NCI-H524 (cell line): ENCODE measurements at places on chromosomes 11 and 22.
A peak's percentile ranks its signal among the peaks of the same experiment; 100 is the strongest.

DNA sequence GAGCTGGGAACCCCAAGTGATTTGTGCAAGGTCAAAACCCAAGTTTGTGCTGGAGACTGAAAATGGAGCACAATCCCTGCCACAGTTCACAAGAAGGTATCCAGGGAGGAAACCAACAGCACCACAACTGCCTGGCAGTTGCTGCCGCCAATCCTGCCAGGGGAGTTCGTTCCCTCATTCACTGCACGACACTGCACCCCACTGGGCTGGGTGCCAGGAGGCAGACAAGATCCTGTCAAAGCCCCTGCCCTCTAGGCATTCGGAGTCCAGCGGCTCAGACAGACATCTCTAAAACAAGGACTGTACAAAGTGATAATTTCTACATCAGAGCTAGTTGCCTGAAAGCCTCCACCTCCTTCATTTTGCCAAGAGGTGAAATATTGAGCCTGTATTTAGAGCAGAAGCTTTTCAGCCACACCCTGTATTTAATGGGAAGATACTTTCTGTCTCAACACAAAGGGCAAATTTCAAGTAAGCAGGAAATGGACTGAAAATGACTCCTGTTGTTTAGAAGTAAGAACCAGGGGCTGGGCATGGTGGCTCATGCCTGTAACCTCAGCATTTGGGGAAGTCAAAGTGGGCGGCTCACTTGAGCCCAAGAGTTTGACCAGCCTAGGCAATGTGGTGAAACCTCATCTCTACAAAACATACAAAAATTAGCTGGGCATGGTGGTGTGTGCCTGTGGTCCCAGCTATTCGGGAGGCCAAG, 277.4 kb upstream of the NARS2 start:
- peak; percentile 14 for DNase-seq

DNA sequence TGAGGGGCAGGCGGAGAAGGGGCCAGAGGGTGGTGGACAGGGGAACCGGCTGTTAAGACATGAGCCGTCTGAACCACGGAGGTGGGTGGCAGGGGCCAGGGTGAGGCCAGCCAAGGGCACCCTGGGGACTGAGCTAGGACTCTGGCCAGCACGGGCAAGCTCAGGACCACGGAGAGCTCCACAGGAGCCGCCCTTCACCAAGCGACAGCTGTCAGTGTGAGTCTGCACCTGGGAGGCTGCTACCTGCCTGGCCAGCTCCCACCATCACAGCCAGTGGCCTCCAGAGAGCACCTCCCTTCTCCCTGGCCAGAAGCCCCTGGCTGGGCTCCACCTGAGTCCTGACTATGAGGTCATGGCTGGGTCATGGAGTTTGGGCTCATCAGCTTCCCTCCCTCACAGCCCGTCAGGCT, 21.6 kb downstream of the MGAT3 start:
- no peak for DNase-seq

- DNase-seq, result no peak
These were observed 110.6 kb downstream of the NECTIN1 start for GRCh38 chr11:119618208-119618909.

DNA sequence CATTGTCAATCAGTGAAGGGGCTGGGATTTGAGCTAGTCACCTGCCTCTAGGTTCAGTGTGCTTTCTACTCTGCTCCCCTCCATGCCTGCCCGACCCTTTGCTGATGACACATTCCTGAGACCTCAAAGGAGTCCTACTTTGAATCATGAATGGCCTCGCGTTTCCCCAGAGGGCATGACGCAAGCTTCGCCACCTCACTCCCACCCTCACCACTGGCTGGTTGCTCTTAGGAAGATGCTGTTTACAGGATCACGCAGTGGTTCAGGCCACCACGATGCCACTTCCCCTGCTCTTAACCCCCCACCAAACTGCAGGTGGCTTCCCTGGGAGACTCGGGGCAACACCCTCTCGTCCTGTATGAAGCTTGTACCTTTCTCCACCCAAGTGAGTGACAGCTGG, 62.9 kb upstream of the B3GAT1 start:
- DNase-seq, result no peak

DNA sequence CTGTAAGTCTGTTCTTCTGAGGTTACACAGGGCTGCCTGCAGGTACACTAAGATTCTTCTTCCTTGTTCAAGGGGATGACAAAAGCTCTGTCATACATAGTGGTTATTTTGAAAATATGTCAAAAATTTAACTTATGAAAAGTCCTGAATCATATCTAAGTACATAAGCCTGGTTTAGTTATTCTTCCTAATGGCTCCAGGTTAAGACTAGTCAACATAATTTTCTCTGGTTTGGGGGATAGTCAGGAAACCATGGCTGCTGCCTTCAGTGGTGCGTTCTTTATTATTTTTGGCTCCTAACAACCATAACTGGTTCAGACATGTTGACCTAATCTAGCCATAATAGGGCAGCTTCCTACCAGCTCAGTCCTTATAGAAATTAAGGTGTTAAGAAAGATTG, 257.4 kb upstream of the DDI1 start:
- no peak for DNase-seq

GRCh38 chr11:58867556-58867955, 23.1 kb upstream of the GLYATL2 start:
- no peak for DNase-seq

- DNase-seq, result peak; percentile 27
These were observed 28.5 kb upstream of the RBX1 start for GRCh38 chr22:40922484-40923303.

DNA sequence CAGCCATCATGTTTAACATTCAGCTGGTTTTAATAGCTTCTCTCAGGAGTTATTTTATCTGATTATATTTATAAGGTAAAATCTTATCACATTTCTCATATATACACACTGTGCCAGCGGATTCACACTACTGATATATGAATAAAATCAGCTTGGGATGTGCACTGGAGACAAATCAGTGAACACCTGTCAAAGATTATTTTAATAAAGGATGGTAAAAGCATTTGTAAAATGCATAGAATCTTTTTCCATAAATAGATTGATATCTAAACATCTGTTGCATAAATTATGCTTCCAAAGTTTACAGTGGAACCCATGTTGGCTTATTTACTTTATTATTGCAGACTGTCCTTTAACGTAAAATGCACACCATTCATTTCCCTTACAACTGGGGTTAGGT, 1125.8 kb upstream of the CNTN5 start:
- DNase-seq, result no peak

DNA sequence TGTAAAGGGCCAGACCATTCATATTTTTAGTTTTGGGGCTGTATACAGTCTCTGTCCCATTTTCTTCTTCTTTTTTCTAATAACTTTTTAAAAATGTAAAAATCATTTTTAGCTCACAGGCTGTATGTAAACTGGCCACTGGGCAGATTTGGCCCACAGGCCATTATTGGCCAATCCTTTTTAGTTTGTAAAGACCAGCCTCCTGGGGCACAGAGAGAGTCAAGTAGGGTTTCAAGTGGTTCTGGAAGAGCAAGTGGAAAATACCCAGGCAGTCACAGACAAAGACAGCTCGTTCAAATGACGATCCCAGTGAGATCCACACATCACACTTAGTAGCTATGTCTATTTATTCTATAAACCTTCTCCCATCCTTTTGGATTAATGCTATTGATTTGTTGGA, 150.2 kb upstream of the ARHGAP20 start:
- DNase-seq, result no peak

- DNase-seq, result no peak
These were observed 113.1 kb upstream of the NNMT start for GRCh38 chr11:114183044-114183511.

- DNase-seq, result peak; percentile 8
These were observed 1.8 kb downstream of the SYTL2 start for GRCh38 chr11:85809191-85809590.

GRCh38 chr11:93945596-93945995, 75.6 kb upstream of the HEPHL1 start:
- no peak for DNase-seq

DNA sequence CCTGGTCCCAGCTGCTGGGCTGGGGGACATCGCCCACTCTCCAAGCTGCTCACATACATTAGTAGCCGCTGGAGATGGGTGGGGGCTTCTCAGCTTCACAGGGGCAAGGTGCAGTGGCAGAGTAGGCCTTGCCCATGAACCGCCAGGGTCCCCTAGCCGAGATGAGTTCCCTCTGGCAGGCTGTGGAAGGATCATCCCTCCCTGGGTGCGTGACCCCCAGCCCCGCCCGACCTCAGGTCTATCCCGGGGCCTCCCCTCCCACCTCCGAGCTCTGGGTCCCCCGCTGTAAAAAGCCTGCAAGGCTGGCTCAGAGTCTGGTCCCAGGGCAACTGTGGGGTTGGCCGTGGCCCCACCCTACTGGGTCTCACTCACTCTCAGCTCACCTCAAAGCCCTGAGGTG, 15.3 kb upstream of the TPCN2 start:
- DNase-seq, result no peak

- peak; percentile 47 for DNase-seq
These were observed 29.4 kb downstream of the GRIK4 start for GRCh38 chr11:120540744-120541465.

DNA sequence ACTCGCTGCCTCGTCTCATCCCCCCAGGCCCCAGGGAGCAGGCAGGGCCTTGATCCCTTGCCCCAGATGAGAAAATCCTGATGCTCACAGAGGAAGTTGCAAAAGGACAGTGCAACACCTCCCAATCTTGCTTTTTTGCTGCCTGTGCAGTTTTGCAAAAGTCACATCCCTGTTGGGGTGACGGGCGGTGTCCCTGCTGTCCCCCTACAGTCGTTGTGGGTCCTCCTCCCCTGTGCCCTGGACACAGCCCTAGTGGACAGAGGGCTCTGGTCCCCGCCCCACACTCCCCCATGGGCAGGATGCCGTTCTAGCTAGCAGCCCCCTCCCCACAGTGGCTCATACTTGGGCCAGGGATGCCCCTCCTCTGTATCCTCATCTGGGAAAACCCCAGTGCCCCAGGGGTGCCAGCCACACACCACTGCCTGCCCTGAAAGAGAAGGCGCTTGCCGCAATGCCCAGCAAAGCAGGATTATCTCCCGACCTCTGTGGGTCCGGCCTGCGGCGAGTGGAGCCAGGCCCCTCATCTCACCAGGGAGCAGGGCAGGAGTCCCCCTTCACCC, 18.4 kb upstream of the CTSD start:
- no peak for DNase-seq

- DNase-seq, result no peak
These were observed 34.9 kb downstream of the ST3GAL4 start for GRCh38 chr11:126390272-126390867.

- DNase-seq, result no peak
These were observed 48.2 kb downstream of the ELFN2 start for GRCh38 chr22:37379085-37379484.

DNA sequence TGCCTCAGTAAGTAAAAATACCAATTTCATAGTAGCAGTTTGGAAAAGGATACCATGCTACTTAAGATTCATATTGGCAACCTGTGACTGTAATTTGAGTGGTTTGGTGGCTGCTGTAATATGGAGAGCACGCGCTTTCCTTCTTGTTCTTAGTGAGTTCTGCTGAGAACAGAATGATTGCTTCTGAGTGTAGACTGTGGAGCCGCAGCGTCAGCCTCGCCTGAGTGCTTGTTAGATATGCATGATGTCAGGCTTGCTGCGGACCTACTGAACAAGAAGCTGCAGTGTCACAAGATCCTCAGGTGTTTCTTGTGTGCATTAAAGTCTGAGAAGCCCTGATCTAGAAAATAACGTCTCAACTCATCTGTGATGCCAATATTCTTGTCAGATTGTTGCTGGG, 143.2 kb downstream of the ARHGAP42 start:
- DNase-seq, result peak; percentile 66
